ENCODE measurements at places on chromosomes 16 and 17.

GRCh38 chr17:14935845-14936485, 329.2 kb downstream of the PMP22 start:
- no peak for DNase-seq

GRCh38 chr17:44773140-44773539, 14.4 kb downstream of the ADAM11 start:
- no peak for DNase-seq

DNA sequence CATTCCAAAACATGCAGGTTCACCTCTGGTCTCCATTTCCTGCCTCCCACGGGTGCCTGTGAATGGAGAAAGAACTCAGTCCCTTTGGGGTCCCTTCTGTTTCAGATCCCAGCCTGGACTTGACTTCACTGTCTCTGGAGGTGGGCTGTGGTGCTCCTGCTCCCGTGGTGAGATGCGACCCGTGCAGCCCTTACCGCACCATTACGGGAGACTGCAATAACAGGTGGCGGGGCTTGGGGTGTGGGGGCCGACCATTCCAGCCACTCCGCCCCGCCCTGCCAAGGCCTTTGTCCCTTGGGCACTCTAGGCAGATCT, 10.5 kb downstream of the LPO start:
- no peak for DNase-seq

- DNase-seq: no peak
Observed at GRCh38 chr16:454397-454940, 29.0 kb downstream of the RAB11FIP3 start.

DNA sequence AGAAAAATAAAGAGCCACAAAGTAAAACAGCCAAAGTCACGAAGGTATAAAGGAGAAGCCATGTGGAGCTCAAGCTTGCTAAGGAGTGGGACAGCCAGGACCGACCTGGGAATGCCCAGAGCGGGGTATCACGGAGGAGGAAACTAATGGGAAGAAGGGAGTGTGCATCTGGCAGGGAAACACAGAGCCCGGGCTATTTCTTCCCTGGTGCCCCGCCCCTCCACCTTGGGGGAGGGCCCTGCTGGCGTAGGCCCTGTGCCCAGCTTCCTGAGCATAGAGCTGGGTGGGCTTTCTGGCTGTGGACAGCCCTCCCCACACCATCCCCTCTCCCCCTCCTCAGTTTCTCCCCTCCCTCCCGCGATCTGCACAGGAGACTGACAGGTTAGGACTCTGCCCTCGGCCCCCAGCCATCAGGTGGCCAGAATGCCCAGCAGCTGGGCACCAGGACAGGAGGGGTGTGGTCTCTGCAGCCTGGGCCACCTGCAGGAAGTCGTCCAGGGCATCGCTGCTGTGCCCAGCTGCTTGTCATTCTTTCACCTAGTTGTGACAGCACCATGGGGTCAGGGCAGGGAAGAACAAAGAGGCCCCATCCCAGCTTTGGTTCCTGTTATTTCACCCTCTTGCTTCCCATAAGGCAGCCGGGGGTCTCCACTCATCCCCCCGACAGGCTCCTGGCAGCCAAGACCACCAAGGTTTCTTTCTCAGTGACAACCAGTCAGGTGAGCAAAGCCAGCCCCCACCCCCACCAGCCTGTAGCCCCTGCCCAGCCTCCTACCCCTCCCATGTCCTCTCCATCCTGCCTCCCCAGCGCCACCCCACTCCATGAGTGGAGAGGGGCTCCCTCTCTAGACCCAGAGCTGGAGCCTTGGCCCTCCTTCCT, 7.1 kb upstream of the DCAF7 start:
- DNase-seq: no peak

GRCh38 chr17:50102164-50102991, 7.2 kb downstream of the PDK2 start:
- DNase-seq: no peak

GRCh38 chr16:27177031-27177774, 26.1 kb upstream of the KDM8 start:
- DNase-seq: no peak

GRCh38 chr17:68592682-68593641, 8.2 kb downstream of the FAM20A start:
- no peak for DNase-seq

DNA sequence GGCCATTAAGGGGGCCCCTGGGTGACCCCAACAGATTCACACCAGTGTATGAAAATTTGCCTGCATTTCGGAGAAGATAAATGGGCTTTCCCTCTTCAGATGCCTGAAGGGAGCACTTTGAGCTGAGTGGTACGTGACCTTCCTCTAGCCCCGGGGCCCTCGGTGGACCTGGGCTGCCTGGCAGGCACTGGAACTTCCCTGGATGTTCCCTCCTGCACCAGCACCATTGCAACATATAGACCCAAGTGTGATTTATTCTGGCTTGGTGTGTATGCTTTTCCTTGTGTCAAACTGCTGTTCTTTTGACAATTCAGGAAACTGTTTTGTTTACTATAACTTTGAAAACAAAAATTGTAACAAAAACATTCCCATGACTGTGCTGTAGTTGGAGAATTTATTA, 93.8 kb downstream of the TNFRSF13B start:
- DNase-seq: no peak

DNA sequence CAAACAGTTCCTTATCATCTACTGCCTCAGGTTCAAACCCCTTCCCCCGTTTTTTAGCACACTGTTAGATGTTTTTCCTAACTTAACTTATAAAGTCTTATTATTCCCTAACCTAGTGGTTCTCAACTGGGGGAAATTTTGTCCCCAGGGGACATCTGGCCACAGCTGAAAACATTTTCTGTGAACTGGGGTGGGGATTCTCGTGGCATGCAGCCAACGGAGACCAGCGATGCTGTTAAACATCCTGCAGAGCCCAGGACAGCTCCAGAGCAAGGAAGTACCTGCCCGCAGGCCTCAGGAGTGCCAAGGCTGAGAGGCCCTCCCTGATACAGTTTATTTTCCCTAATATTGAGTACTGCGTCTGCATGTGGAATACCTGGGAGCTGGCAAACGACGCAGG, 24.3 kb downstream of the ZCCHC14 start:
- DNase-seq: no peak

GRCh38 chr16:6947291-6947690, 385.4 kb upstream of the RBFOX1 start:
- DNase-seq: no peak

- no peak for DNase-seq
Observed at GRCh38 chr16:74439685-74440084, 18.4 kb upstream of the CLEC18B start.

- DNase-seq: no peak
Observed at GRCh38 chr17:77733576-77734296, 224.8 kb upstream of the TNRC6C start.

DNA sequence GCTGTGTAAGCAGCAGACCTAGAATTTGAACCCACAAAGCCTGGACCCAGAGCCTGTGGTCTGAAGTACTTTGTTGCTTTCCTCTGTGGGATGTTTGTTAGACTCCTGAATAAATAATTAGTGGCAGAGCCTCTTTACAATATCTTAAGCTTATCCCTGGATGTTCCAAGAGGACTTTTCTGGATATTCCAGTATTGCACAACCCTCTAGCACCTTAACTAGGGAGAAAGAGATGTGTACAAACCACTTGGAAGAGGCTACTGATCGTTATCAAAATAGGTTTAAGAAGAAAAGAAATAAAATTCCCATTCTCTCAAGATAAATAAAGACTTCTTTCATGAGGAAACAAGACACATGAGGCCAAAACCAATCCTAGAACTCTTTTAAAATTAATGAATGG, 632.4 kb downstream of the CDH11 start:
- DNase-seq: no peak

- DNase-seq: no peak
Observed at GRCh38 chr16:53502331-53503269, at the start of gene AKTIP. AKTIP (minus strand) TSS chr16:53503209; CDS start chr16:53500259, 2,950 bp downstream.

All from NCI-H2081 treated with DMSO at 0.1 percent for 48 hours (cell line).